Sciatic nerve (tissue), 2 donors: ENCODE measurements at places on chromosomes 1 and 21. TPM values are rescaled to one million over a fixed set of nuclear protein-coding genes. Genes with fewer than 3 reads are reported as not detected.

Gene C1orf141
- total RNA-seq, result not detected

Gene VAV3
- total RNA-seq, result 6.4 TPM

Gene AMY1B
- total RNA-seq, result not detected

Gene FOXD3
- total RNA-seq, result 49.9 TPM

Gene USF1
- total RNA-seq, result 58.0 TPM

Gene LRRC71
- 2.5 TPM for total RNA-seq

Gene KPRP
- not detected for total RNA-seq

Gene GCSAML
- total RNA-seq, result 1.2 TPM

Gene UMODL1
- total RNA-seq, result not detected

Gene FAM72C
- not detected for total RNA-seq

Gene AMY1A
- total RNA-seq, result not detected

Gene REN
- not detected for total RNA-seq

Gene MR1
- 17.0 TPM for total RNA-seq

Gene TMEM61
- total RNA-seq, result not detected

Gene EFNA3
- total RNA-seq, result 2.4 TPM

Gene BGLAP
- total RNA-seq, result 5.1 TPM

Gene ATP1A4
- total RNA-seq, result 1.2 TPM

Gene KCNJ15
- 9.3 TPM for total RNA-seq

Gene COL8A2
- 47.3 TPM for total RNA-seq

Gene LHX8
- not detected for total RNA-seq

Gene ZNF593OS
- not detected for total RNA-seq

Gene OVAAL
- not detected for total RNA-seq

Gene IQCC
- total RNA-seq, result 1.1 TPM

Gene KCNN3
- 1.8 TPM for total RNA-seq

Gene NR0B2
- total RNA-seq, result not detected

Gene MORN1
- total RNA-seq, result 16.4 TPM

Gene VTCN1
- total RNA-seq, result not detected

Gene HFM1
- total RNA-seq, result 2.3 TPM

Gene TSPEAR
- not detected for total RNA-seq

Gene ADGRL2
- 45.2 TPM for total RNA-seq

Gene TMEM125
- 3.2 TPM for total RNA-seq

Gene UBE2Q1
- 67.4 TPM for total RNA-seq

Gene EPHA8
- not detected for total RNA-seq

Gene PEX11B
- 20.7 TPM for total RNA-seq

Gene APCS
- not detected for total RNA-seq

Gene SLC25A34
- total RNA-seq, result 1.6 TPM

Gene FAM151A
- total RNA-seq, result not detected

Gene OR14I1
- not detected for total RNA-seq

Gene USH2A
- 0.04 TPM for total RNA-seq

Gene PLA2G5
- total RNA-seq, result 1.3 TPM

Gene C8B
- total RNA-seq, result not detected
